AG08395 (cell line): ENCODE measurements at places on chromosomes 6 and 20.

DNA sequence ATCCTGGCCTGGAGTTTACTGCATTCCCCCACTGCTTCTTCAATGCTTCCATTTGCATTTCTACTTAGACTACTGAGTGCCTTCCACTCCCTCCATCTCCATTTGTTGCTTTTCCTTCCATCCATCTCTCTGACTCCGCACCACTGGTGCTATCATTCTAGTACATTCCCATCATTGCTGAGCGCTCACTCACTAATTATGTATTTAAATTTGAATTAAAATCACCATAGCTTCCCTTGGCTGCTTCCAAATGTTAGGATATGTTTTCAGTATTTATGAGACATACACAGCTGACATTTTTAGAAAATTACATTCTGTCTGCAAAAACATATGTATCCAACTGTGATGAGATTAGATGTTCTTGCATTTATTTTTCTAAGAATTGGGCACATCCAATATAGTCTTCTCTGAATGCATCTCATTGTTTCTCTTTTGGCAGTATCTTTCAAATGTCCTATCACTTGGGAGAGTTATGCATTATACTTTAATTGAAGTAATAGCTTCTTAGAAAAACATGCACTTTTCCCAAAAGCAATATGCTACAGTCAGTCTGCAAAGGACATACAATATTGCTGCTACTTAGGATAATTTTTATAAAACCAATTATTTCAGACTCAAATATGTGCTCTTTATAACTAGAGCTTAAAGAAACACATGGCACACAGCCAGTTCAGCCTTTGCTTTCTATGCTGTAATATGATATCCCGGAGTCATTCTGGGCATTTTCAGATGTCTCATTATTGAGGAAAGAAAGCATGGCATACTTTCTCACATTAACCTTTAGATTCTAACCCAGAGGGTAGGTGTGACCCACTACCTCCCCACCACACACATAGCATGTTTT is 12.1 kb upstream of the COL21A1 start:
- peak; percentile 6 for DNase-seq

DNA sequence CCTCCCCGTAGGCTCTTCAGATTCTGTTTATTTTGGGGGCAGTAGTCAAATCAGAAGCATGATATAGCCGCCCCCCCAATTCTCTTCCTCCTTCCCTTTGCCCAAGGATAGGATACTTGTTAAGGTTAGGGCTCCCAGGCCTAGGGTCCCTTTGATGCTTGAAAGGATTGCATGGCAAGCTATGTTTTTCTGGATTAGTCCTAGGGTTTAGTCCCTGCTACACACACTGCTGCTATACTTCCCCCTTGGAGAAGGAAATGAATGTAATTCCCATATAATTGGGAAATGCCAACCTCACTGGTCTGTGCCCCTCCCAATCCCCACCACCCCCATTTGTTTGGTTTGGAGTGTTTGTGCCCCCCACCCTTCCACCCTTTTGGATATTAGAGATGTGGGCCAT is 62.8 kb downstream of the ZFAND3 start:
- DNase-seq: no peak

- DNase-seq: no peak
These were observed 1.3 kb upstream of the SPEF1 start for GRCh38 chr20:3782597-3782996.

DNA sequence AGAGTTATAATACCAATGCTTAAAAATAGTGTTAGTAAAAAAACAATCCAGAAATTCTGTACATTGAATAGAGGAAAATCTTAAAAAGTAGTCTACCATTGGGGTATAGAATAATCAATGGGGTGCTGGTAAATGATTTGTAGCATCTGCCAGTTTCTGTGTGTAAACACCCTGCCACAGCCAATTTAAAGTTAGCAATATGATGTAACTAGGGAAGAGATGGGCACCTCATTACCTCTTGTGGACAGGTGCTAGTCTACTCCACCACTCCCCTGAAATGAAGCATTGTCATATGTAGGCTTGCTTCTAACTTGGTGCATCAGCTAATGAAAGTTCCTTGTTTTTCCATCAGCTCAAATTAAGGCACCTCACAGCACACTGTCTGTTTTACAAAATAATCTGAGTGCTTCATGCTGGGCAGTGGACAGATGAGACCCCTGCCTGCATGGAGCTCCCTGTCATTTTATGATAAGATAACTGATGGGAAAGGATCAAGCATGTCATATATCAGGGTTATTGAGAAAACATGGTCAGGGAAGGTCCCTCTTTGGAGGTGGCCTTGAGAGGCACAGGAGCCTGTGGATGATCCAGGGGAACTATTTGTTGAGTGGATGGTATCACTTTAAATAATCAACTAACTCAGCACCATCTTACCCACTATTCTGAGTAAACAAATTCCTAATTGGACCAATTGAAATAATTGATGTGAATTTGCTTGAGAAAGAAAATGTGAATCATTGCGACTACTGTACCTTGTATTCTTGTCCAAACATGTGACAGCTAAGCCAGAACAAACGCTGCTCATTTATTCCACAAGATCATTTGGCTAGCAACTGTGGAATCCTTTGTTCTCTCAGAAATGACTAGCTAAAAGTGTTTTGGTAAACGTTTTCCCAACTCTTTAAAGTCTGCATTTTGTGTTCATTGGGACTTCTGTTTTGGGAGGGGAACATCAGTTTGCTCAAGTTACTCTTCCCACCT is 45.9 kb upstream of the CSE1L start:
- no peak for DNase-seq

GRCh38 chr6:139135578-139136545 is 982 bp downstream of the HECA start:
- peak; percentile 20 for DNase-seq

- DNase-seq: no peak
These were observed 26.8 kb upstream of the DDR1 start for GRCh38 chr6:30857549-30857948.

DNA sequence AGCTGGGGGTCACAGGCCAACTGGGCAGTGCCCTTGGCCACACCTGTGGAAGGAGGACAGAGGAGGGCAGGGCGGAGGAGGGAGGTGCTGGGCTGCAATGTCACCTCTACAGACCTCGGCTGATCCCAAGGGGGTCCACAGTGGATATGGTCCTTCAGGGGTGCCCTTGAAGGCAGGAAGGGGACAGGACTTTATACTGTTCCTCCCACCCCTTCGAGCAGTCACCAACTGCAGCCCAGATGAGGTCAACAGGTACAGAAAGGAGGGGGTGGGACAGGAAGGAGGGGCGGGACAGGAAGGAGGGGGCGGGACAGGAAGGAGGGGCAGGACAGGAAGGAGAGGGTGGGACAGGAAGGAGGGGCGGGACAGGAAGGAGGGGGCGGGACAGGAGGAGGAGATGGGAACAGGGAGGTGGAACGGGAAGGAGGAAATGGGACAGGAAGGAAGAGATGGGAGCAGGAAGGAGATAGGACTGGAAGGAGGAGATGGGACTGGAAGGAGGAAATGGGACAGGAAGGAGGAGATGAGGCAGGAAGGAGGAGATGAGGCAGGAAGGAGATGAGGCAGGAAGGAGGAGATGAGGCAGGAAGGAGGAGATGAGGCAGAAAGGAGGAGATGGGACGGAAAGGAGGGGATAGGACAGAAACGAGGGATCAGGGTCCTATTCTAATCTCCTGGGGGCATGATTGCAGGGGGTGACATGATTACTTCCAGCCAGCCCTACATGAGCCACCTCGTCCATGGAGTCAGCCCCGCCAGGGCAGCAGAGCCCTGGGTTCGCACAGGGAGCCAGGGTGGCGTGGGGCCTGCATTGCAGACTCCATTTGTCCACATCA is 19.4 kb upstream of the MRGBP start:
- DNase-seq: no peak

GRCh38 chr6:105220186-105220585 is 40.4 kb upstream of the POPDC3 start:
- no peak for DNase-seq

DNA sequence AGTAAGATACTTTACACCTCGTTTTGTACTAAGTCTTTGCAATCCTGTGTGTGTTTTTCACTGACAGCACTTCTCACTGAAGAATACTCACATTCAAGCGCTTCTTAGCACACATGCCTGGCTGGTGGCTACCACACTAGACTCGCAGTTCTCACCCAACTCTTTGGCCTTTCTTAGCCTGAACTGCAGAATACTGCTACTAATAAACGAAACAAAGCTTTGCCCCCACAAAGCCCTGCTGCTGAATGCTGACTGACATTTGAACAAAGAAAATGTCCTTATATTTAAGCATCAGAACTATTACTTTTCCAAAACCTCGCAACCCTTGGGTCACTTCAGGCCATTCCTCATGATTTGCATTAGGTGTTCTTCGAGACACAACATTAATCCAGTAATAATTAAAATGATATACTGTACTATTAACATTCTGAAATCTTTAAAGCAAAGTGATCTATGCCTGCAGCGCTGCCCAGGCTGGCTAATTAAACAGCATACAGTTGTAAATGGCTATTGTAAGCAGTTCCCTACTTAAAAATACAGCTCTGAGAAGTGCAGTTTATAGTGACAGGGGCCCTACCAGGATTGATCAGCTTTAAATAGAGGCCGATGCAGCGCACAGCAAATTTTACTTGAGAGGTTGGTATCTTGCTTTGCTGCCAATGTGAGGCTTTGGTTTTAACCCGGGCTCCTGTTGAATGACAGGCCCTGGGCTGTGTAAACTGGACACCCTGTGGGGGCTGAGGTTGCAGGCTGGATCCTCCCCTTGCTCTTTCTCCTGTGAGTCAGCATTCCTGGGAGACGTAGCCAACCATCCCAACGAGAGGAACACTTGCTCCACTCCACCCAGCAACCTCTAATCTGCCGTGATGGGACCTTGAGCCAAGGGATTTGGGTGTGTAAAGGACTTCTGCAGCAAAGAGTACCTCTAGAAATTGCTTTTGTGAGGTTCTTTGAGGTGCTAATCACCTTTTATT is 899.0 kb downstream of the TFAP2A start:
- DNase-seq: peak; percentile 73

GRCh38 chr6:34544776-34545471 is 11.2 kb downstream of the SPDEF start:
- no peak for DNase-seq

GRCh38 chr20:5657190-5657875 is 92.9 kb upstream of the SHLD1 start:
- peak; percentile 76 for DNase-seq

- no peak for DNase-seq
These were observed 3.6 kb downstream of the TBC1D20 start for GRCh38 chr20:458776-459175.

GRCh38 chr6:93786474-93787330 is 367.3 kb upstream of the EPHA7 start:
- no peak for DNase-seq

- DNase-seq: no peak
These were observed 47.6 kb downstream of the SCGN start for GRCh38 chr6:25699649-25700048.

GRCh38 chr6:78489874-78490273 is 377.5 kb upstream of the IRAK1BP1 start:
- no peak for DNase-seq

DNA sequence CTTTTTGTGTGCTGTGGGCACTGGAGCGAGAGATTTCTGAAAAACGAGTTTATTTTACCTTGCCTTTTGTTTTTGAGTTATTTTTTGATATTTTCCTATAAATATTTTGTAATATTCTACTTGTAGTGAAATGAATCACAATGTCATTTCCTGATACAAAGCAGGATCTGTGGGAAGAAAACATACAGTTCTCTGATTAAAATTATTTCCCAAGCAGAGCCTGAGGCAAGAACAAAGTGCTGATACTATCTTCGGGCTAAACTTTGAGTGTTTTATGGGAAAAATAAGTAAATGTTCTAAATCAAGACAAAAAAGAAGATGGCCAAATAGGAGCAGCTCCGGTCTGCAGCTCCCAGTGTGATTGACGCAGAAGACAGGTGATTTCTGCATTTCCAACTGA is 33.7 kb upstream of the ELOVL5 start:
- no peak for DNase-seq

DNA sequence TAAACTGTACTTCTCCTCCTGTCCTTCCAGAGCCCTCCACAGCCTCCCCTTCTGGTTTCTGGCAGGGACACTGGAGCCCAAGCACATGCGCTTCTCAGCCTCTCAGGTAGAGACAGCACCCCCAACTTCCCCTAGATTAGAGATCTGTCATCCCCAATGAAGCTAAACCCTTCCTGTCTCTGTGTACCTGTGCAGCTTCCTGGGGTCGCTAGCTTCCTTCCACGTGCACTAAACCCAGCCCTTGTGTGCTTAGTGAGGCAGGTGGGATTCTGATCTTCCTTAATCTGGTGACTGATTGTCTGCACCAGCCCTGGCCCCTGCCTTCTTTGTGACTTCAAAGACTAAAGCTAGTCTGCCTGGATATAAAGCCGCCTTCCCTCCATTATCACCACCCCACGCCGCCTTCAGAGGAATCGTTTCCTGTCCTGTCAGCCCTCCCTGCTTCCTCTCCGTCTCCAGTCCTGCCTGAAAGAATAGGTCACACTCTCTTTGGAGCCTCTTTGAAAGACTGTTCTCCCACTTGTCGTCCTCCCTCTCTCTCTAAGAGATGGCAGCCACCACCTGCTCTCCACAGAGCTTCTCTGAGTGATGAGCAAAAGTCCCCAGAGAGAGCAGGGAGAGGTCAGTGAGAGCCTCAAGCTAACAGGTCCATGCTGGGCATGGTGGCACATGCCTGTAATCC is 27.5 kb downstream of the CAPN11 start:
- no peak for DNase-seq

- DNase-seq: no peak
These were observed 292.0 kb downstream of the ALDH8A1 start for GRCh38 chr6:134657751-134658527.

DNA sequence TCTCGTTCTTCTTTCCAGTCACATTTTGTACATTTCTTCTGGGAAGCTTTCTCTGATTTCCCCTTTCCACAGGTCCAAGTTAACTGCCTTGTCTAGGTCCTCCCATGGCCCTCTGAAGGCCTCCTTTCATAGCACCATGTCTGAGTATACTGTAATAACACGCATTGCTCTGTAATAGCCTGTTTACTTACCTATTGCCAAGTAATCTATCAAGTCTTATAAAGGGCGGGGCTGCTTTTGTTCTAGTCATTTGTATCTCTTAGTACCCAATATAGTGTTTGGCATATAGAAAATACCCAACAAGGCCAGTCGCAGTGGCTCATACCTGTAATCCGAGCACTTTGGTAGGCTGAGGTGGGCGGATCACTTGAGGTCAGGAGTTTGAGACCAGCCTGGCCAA is 17.9 kb downstream of the PTPN1 start:
- no peak for DNase-seq

DNA sequence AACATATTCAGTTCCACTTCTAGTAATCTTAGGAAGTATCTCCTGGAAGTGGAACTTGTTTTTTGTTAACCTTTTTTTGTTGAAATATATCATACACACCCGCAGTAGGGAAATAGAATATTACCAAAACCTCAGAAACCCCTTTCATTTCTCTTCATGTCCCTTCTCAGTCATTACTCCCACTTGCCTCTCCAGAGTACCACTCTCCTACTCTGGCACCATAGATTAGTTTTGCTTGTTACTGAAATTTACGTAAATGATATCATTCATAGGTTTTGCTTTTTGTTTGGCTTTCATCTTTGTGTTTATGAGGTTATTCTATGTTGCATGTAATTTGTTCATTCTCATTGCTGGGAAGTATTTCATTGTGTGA is 52.8 kb downstream of the ZFAND3 start:
- DNase-seq: no peak

- DNase-seq: no peak
These were observed 1357.3 kb upstream of the CITED2 start for GRCh38 chr6:140731741-140732140.
